Pulmonary artery endothelial cell (primary cell): ENCODE measurements at places on chromosomes 2 and 18. TPM values are rescaled to one million over a fixed set of nuclear protein-coding genes. Genes with fewer than 3 reads are reported as not detected.

Gene IL36G
- total RNA-seq, result not detected in 2 replicates

Gene SLC19A3
- 0.07 and 0.39 TPM in 2 replicates for total RNA-seq

Gene CRACDL
- total RNA-seq, result 9.7 and 9.9 TPM in 2 replicates

Gene CPLX4
- not detected in 2 replicates for total RNA-seq

Gene PLCD4
- total RNA-seq, result 1.6 and 3.0 TPM in 2 replicates

Gene NCKAP5
- total RNA-seq, result 0.39 and 0.59 TPM in 2 replicates

Gene MBP
- 0.53 TPM in 2 replicates for total RNA-seq

Gene CDKL4
- 0.25 and 0.59 TPM in 2 replicates for total RNA-seq

Gene VIL1
- not detected in 2 replicates for total RNA-seq

Gene NEB
- total RNA-seq, result 0.40 and 0.92 TPM in 2 replicates

DNA sequence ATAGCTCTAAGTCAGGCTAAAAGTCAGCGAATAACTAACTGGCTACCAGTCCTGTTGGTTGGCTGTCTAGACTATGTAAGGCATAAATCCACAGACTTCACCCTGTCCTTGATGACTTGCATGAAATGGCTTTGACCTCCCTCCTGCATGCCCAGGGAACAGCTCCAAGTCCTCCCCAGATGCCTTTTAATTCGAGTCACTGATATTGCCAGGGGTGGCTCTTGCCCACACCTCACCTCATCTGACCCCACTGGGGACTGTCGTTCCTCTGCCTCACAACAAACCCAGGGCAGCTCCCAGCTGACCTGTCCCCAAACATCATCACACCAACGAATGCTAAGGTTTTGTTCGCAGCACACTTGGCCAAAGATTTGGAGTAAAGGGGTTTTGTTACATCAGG lies 396.0 kb upstream of the ID2 start:
- no peak for DNase-seq

- DNase-seq, result no peak
Measured at GRCh38 chr2:191030521-191031154, 16.7 kb upstream of the STAT1 start.

DNA sequence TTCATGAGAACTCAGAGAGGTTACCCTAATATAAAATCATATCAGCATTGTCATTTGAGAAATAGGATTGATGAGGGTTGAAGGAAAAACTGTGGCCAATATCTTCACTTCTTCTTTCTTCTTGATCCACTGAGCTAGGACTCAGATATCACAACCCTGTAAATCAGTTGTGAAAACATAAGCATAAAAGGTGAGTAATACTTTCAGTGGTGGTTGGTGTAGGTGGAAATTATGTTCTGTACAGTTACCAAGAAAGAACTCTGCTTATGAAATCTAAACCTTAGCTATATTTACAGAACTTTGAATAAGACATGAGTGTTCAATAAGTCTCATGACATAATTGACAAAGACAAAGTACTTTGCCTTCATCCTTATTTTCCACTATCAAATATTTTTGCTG lies 56.3 kb downstream of the PAX3 start:
- DNase-seq, result no peak

DNA sequence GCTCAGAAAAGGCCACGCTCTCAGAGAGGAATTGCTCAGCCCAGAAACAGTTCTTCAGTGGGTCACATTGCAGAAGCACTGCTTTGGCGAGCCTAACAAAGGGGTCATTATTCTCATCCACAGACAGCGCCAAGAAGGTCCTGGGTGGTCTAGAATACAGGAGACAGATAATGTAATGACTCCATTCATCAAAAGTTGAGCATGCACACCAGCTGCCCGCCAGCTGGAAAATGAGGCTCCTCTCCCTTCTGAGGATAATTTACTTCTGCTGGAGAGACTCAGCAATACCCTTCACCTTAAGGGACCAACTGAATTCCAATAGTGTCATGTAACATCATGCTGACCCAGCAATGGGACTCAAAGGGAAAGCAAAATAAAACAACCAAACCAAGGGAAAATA lies 79.9 kb downstream of the TRIB2 start:
- no peak for DNase-seq

- DNase-seq, result no peak
Measured at GRCh38 chr18:50816419-50817166, 3.2 kb downstream of the MRO start.

GRCh38 chr2:61411109-61411508 lies 59.8 kb downstream of the USP34 start:
- DNase-seq, result no peak

- DNase-seq, result no peak
Measured at GRCh38 chr2:203583084-203583695, 48.1 kb upstream of the RAPH1 start.

- no peak for DNase-seq
Measured at GRCh38 chr2:28748176-28748575, 3.5 kb upstream of the PPP1CB start.

DNA sequence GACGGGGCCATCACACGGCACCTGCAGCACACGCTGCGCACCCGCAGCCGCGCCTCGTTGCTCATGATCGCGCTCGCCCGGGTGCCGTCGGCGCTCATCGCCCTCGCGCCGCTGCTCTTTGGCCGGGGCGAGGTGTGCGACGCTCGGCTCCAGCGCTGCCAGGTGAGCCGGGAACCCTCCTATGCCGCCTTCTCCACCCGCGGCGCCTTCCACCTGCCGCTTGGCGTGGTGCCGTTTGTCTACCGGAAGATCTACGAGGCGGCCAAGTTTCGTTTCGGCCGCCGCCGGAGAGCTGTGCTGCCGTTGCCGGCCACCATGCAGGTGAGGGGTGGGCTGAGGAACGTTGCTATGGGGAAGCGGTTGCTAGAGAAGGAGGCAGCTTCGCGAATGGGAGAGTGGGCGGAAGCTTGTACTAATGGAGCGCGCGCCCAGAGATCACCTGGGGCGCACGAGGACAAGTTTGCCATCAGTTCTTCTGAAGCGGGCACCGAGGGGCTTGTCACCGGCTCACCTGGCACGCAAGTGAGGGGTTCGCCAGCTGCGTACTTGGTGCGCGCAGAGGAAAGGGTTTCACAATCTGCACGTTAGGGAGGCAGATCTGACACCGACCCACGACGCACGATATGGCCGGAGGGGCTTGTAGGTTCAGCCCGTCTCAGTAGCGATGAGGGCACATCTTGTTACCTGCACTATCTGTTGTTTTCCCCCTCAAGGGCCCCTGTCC lies 45.6 kb downstream of the DDX18 start:
- DNase-seq, result no peak

GRCh38 chr2:181937473-181937872 lies 45.9 kb downstream of the ITPRID2 start:
- no peak for DNase-seq

DNA sequence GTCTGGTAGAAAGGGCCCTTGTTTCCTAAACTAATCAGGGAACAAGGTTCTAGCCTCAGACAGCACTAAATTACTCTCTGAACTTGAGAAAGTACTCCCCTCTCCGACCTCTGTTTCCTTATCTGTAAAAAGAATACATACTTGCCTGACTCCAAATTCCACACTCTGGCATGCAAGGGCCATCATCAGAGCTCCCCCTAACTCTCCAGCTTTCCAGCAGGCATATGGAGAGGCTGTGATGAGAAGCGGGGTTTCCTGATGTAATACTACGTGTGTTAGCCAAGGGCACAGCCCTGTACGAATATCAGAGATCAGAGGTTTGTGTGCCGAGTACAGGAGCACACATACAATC lies 1.8 kb upstream of the EVA1A start:
- DNase-seq, result no peak

DNA sequence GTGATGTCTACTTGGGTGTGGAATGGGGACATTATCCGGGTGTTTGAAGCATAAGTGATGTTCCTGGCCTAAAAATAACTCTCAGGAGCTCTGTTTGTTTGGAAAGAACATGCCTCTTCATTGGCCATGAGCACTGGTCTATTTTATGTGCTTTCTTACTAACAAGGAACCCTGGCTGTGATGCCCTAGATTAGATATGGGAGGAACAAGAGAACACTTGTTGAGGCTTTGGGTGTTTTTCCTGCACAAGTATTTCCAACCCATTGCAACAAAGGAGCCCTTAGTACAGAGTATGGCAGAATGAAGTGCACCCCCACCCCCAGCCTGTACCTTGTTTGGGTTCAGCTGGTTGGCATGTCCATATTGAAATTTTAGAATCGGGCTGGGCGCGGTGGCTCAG lies 95.9 kb downstream of the SLC4A3 start:
- DNase-seq, result no peak

DNA sequence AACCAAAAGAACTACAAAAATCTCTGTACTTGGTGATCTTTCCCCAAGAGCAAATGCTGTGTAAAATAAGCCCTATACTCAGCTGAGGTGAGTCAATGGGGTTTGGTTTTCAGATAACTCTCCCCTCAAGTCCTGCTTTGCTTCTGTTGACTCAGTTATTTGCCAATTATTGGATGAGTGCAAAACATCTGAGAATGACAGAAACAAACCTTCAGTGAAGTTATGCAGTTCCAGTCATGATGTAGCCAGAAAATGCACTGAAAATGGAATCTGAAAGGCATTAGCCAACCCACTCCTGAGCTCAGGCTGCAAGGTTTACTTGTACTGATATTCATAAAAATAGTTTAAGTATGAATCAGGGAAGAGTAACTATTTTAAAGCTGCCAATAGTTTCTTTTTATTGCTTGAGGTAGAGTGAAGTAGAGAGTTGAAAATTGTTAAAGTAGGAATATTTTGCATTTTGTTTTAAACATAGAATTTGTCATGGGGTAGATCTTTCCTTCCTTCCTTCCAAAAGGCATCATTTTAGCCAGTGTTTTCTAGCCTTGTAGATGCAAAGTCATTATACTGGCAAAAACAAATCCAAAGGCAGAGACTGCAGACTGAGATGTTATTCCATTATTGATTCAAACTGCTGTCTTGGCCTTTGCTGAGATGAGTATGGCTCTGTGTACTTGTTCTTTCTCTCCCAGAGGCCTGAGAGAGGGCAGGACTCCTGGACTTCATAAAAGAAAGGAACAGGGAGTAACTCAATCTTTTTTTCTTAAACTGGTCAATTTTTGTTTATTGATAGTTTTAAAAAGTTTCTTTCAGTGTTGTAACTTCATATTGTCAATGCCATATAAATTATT lies 215.3 kb downstream of the RND3 start:
- DNase-seq, result no peak

- no peak for DNase-seq
Measured at GRCh38 chr18:963276-963675, 58.6 kb downstream of the ADCYAP1 start.

- DNase-seq, result no peak
Measured at GRCh38 chr2:219901155-219901554, 273.7 kb downstream of the SLC4A3 start.

DNA sequence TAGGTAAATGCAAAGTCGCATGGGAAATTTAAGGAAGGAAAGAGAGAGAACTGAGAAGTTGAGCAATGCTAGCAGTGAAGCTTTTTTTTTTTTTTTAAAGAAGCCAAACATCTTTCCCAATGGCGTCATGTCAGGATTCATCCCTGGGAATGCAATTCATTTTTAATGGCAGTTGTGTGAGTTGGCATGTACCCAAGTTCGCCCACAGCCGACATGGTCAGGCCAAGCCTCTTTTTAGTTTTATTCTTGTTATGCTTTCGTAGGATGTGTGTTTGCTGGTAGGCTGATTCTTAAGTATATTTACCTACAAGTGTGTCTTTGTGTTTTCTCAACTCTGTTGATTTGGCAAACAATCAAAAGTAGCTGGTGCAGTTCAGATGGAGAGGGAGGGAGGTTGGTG lies 127.6 kb upstream of the ITGA6 start:
- DNase-seq, result no peak

GRCh38 chr2:178998539-178998938 lies 51.4 kb downstream of the CCDC141 start:
- no peak for DNase-seq

GRCh38 chr2:200262047-200262446 lies 44.4 kb upstream of the SPATS2L start:
- no peak for DNase-seq

DNA sequence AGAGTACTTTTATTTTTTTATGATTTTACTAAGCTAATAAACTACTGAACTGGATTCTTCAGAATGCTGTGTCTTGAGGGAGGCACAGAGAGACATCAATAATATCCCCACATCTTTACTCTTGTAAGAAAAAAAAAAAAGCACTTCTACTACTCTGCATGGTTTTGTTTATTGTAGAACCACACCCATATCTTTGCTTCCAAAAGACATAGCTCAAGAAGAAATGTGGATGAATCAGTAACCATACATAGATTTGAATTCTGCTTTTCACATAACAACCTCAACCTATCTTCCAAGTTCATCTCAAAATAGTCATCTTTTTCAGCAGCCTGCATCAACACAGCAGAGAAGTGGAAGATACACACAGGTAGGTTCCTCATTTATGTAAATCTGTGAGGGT lies 12.2 kb upstream of the COL5A2 start:
- DNase-seq, result no peak

- no peak for DNase-seq
Measured at GRCh38 chr2:229410946-229411345, 139.9 kb upstream of the PID1 start.

GRCh38 chr2:216717491-216717901 lies 22.1 kb upstream of the IGFBP5 start:
- no peak for DNase-seq

- DNase-seq, result no peak
Measured at GRCh38 chr18:79613186-79613931, 66.2 kb upstream of the CTDP1 start.

GRCh38 chr2:106358081-106358480 lies 110.1 kb downstream of the RGPD3 start:
- no peak for DNase-seq

DNA sequence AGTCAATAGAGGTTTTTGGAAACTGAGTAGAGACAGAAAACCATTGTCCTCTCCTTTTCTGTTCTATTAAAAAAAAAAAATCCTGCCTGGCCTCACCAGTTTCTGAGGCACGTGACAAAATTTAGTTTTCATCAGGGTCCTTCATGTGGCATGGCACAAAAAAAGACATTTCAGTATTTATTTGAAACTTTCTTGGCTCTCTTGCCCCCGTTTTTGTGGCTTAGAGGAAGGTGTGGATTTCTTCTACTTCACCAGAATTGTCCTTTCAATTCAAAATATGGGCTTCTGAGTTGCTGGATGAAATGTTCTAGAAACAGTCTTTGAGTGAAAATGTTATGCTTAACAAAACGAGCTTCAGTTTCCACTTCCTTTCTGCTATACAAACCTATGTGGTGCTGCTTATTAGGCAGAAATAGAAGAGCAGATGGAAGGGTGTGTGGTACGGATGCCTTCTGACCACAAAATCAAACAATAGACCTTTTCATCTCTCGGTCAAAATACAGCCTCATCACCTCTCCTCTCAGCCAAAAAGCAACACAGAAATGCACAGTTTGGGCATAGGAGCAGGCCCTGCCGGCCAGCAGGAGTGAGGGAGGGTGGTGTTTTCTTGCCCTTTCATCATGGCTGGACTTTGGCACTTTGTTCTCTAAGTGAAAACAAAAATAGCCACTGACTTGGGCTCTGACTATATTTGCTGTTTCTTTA lies 89.2 kb downstream of the SH3RF3 start:
- DNase-seq, result no peak
